Aorta (tissue), 5 donors: ENCODE measurements at places on chromosomes 5 and 9. TPM values are rescaled to one million over a fixed set of nuclear protein-coding genes. Genes with fewer than 3 reads are reported as not detected.

GRCh38 chr9:127237801-127238200, 26.8 kb upstream of the GARNL3 start:
- no peak overlapping the region for H3K4me3 ChIP-seq
- no peaks in the 10 kb centered on the region for H3K36me3 ChIP-seq
- no peaks in the 10 kb centered on the region for H3K27me3 ChIP-seq
- H3K4me1 ChIP-seq = peaks cover 5% of the 10 kb centered on the region
- no peak overlapping the region for H3K27ac ChIP-seq

DNA sequence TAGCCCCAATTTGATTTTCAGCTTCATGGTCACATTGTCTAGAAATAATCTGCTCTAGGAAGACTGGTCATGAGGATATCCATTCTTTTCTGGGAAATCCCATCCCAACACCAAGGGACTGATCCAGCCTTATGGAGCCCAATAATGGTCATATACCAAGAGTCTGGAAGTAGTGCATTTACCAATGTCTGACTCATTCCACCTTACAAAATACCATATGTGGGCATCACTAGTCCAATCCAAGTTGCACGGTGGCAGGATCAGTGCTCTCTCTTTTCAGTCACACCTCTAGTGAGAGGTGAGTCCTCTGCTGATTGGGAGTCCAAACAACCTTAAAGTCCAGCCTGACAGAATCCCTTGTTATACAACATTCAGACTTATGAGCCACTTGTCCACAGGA, 73.7 kb downstream of the FEM1C start:
- no peak overlapping the region for H3K4me3 ChIP-seq
- no peak for DNase-seq
- no peaks in the 10 kb centered on the region for H3K36me3 ChIP-seq
- no peak overlapping the region for H3K27ac ChIP-seq
- H3K27me3 ChIP-seq = no peaks in the 10 kb centered on the region

DNA sequence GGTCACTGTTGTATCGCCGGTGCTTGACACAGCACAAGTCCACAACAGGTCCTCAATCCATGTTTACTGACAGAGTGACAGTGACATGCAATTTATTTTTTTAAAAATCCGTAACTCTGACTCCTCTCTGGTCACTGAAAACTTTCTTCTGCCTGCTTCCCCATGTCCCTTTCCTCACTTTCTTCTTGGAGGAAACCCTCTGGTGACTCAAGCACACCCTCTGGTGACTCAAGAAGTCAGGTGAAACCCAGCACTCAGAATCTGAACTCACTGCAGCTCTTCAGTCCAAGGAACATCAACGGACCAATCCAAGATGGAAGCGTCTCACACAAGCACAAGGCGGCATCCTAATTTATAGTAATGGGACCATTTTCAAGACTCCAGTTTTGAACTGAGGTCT, 245.9 kb downstream of the FSTL4 start:
- DNase-seq = no peak
- no peaks in the 10 kb centered on the region for H3K4me1 ChIP-seq
- H3K4me3 ChIP-seq = no peak overlapping the region

GRCh38 chr5:140398379-140398811, 3.2 kb upstream of the ANKHD1 start:
- H3K36me3 ChIP-seq = no peaks in the 10 kb centered on the region
- H3K27ac ChIP-seq = no peak overlapping the region

- no peak overlapping the region for H3K4me3 ChIP-seq
- peaks cover 3% of the 10 kb centered on the region for H3K4me1 ChIP-seq
- no peak overlapping the region for H3K27ac ChIP-seq
- DNase-seq = no peak
Measured at GRCh38 chr5:32157078-32157477, 17.0 kb downstream of the GOLPH3 start.

GRCh38 chr5:54214722-54215121, 95.7 kb downstream of the ARL15 start:
- H3K36me3 ChIP-seq = no peaks in the 10 kb centered on the region
- no peak overlapping the region for H3K4me3 ChIP-seq
- peaks cover 1% of the 10 kb centered on the region for H3K4me1 ChIP-seq
- no peaks in the 10 kb centered on the region for H3K27me3 ChIP-seq

GRCh38 chr5:88262116-88262515, 6.5 kb downstream of the TMEM161B start:
- no peak overlapping the region for H3K4me3 ChIP-seq
- H3K27me3 ChIP-seq = no peaks in the 10 kb centered on the region
- no peak for DNase-seq
- H3K36me3 ChIP-seq = no peaks in the 10 kb centered on the region
- H3K4me1 ChIP-seq = no peaks in the 10 kb centered on the region
- H3K27ac ChIP-seq = no peak overlapping the region

DNA sequence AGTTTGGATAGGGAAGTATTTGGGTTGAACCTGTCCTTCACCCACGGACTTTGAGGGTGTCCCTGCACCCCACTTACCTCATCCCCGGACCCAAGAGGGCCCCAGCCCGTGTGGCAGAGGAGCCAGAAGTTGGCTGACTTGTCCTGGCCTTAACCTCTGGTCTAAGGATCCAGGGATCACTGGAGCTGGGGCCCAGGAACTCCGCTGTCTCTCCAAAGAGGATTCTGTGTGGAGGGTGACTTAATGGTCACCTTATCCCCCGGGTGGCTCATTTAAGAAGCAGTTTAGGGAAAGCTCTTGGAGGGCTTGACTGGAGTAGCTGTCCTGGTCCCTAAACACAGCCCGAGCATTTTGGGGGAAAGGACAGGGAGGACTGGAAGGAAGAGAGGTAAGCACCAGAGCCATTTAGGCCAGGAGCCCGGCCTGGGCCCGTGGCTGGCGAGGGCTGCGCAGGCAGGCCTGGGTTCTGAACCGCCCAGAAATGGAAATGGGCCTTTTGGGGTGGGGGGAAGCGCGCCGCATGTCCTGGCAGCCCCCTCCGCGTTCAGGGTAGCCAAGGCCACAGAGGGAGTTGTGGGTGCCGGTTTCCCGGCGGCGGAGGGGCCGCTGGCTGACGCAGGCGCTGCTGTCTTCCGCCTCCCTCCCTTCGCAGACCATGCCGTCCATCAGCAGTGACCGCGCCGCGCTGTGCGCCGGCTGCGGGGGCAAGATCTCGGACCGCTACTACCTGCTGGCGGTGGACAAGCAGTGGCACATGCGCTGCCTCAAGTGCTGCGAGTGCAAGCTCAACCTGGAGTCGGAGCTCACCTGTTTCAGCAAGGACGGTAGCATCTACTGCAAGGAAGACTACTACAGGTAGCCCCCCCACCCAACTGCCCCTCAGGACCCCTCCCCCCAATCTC, 2.0 kb downstream of the LHX2 start:
- no peaks in the 10 kb centered on the region for H3K4me1 ChIP-seq
- H3K4me3 ChIP-seq = no peak overlapping the region
- H3K36me3 ChIP-seq = no peaks in the 10 kb centered on the region
- DNase-seq = no peak

DNA sequence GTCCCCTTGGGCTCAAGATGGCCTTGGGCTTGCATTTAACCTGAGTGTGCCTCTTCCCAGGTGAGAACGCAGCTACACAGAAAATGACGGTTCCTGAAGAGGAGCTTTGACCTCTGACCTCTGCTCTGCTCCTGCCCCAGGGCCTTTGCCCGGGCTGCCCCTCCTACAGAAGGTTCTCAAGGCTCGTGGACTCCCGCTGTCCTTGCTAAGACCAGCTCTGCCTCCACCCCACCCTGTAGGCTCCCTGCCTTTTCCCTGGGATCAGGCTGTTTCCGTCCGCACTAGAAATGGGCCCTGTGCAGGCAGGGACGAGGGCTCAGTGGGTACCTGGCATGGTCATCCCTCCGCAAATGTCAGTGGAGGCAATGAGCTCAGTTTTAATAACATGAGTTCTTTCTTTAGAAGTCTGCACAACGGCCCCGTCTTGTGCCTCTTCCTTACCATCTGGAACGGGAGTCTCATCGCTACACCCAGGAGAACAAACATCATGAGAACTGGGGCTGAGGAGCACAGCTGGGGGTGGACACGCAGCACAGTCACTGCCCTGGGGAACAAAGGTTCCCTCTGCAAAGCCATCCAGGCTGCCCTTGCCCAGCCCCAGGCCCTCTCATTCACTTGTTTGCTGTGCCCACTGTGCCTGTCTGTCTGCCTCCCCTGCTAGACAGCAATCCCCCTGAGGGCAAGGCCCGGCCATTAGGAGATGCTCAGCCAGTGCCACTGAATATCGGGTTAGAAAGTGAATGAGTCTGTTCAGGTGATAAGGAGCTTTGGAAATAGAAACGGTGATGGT, 26.7 kb upstream of the LPCAT1 start:
- no peaks in the 10 kb centered on the region for H3K4me1 ChIP-seq
- DNase-seq = no peak
- no peaks in the 10 kb centered on the region for H3K27me3 ChIP-seq
- no peak overlapping the region for H3K27ac ChIP-seq
- H3K36me3 ChIP-seq = no peaks in the 10 kb centered on the region

GRCh38 chr9:114155995-114156656, 789 bp downstream of the COL27A1 start:
- DNase-seq = peak; percentile 78
- no peaks in the 10 kb centered on the region for H3K27me3 ChIP-seq
- H3K36me3 ChIP-seq = no peaks in the 10 kb centered on the region
- H3K4me3 ChIP-seq = peak overlapping the region; percentile 84
- H3K4me1 ChIP-seq = no peaks in the 10 kb centered on the region

Gene RASGRF2
- total RNA-seq = 4.7 TPM

Gene ADAMTSL2
- 20.9 TPM for total RNA-seq

Gene SET
- 190 TPM for total RNA-seq

Gene ZNF454
- total RNA-seq = 2.2 TPM

Gene DPYSL3
- 288 TPM for total RNA-seq
